ENCODE measurements at places on chromosomes 3 and 15.

- DNase-seq: no peak
Measured at GRCh38 chr15:46696281-46696680, 1021.0 kb upstream of the SEMA6D start.

- DNase-seq: peak; percentile 73
Measured at GRCh38 chr15:96345560-96346399, 15.3 kb downstream of the NR2F2 start.

DNA sequence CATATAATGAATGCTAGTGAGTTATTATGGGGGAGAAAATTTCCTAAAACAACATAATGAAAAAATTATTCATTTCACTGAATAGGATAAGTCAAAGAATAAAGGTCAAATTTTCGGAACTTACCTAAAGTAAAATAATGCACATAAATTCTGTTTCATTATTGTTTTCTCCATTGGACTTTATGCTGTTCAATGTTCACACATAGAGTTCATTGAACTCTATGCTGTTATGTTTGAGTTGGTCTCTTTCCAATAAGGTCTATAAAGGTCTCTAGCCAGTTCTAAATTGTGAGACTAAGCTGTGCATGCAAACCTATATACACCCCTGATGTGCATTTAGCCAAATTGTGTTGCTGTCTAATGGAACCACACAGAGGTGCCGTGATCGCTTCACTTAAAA lies 28.5 kb upstream of the STT3B start:
- DNase-seq: no peak

DNA sequence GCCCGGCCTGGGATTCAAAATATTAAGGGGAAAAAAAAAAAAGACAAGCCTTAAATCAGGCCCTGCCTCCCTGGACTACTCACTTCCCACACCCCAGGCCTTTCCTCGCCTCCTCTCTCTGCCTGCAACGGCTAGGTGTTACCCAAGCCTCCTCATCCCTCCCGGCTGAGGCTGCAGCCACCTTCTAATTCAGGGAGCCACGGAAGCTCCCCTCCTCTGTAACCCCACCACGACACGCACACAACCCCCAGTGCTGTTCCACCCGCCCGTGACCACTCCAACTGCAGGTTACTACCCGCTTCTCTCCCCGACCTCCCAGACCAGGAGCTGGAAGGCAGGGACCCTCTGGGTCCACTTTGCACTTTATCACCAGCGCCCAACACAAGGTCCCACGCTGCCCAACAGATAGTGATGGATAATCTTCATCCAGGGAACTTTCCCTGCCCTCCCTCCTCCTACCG lies 936 bp downstream of the KIF7 start:
- no peak for DNase-seq

DNA sequence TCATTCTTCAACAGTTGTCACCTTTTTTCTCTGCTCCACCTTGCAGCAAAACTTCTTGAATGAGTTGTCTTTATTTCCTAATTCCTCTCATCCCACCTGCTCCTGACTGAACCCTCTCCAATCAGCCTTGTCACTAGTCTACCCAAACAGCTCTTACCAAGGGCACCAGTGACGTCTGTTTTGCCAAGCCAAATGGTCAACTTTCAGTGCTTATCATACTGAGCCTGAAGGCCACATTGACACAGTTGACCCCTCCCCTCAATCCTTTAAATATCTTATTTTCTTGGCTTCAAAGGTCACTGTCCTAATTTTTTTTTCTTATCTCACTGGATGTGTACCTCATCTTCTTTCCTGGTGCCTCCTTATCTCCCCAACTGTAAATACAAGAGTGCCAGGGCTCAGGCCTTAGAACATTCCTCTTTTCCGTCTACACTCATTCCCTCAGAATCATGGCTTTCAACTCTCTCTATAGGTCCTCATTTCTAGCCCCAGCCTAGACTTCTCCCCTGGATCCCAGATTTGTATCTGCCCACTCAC lies 43.2 kb downstream of the CMTM8 start:
- no peak for DNase-seq

DNA sequence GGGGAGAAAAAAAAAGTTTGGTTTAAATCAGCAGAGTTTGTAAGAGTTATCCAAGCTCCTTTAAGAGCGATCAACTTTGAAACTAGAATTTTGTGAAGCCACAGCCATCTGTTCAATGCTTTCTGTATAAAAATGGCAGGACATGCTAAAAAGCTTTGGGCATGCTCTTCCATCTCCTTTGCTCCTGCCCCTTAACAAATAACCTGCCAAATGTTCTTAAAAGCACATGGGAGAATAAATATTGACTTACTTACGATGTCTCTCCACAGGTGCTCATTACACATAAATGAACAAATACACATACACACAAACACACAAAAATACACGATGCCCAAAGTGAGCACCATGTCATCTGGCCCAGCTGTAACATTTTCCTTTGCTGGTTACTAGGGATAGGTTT lies 211.8 kb upstream of the DPH6 start:
- DNase-seq: no peak

DNA sequence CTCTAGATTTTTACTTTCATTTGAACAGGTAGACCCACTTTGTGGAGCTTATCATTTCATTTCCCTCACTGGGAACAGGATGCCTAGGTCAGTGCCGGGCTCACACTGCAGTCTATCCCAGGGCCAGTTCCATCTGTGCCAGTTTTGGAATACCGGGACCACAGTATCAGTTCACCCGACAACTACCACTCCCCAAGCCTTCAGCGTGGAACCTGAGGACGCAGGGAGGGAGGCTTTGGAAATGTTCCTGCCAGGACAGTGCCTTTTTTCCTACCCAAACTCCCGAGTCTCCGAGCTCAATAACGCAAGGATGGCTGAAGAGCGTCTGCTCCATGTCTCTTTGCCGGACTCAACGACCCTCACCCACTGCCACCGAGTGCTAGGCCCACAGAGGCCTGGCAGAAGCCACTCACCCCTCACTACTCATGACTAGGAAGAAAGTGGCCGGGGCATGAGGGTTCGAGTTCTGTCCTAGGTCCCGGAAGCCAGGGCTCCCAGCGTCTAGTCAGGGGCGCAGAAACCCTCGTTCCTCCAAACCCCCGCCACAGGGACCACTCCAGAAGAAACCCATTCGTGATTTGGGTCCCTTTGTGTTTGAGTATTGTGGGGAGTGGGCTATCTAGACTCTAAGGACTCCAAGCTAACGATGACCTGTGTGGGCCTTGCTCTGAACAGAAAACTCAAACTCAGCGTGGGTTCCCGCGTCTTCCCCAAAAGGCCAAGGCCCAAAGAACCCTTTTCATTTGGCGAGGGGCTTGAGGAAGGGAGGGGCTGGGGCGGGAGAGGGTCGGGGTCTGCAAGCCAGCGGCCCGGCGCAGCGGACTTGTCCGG lies 11.4 kb downstream of the ZIC1 start:
- peak; percentile 45 for DNase-seq

GRCh38 chr15:70096215-70097062 lies 1.3 kb downstream of the TLE3 start:
- DNase-seq: no peak

DNA sequence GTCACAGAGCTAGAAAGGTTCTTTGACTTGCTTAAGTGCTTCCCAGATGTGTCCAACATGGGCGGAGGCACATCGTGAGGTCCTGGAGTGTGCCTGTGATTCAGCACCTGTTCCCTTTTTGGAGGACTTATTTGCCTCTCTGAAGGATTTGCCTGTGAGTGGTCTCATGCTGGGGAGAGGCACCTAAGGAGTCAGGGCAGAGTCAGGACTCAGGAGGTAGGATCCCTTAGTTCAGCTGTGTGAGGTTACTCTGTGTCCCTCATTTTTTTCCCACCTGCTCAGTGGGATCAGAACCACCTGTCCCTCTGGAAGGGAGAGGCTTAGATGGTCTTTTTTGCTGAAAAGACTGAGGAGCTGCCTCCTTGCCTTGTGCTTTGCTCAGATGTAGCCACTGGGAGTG lies 3.0 kb downstream of the ZNF589 start:
- no peak for DNase-seq

- no peak for DNase-seq
Measured at GRCh38 chr3:108744762-108745161, 12.4 kb downstream of the RETNLB start.

DNA sequence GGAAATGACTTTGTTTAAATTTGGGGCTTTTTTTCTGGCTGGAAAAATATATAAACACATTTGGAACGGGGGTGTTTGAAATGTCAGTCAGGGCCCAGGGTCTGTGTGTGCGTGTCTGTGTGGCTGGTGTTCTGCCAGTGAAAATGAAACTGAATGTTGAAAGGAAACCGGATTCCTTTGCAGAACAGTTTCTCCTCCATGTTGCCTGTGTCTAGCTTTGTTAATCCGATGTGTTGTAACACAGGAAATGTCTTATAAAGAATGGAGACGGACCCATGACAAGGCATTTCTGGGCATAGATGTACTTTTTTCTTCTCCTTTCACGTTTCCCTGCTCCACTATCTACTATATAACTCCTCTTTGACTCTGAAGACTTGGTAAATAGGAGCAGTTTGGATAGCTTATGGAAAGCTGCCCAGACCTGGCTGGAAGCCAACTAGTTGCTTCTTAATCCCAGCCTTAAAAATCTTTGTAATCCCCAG lies 2.8 kb downstream of the SQOR start:
- no peak for DNase-seq

- DNase-seq: no peak
Measured at GRCh38 chr3:179955286-179955685, 81.5 kb downstream of the PEX5L start.

DNA sequence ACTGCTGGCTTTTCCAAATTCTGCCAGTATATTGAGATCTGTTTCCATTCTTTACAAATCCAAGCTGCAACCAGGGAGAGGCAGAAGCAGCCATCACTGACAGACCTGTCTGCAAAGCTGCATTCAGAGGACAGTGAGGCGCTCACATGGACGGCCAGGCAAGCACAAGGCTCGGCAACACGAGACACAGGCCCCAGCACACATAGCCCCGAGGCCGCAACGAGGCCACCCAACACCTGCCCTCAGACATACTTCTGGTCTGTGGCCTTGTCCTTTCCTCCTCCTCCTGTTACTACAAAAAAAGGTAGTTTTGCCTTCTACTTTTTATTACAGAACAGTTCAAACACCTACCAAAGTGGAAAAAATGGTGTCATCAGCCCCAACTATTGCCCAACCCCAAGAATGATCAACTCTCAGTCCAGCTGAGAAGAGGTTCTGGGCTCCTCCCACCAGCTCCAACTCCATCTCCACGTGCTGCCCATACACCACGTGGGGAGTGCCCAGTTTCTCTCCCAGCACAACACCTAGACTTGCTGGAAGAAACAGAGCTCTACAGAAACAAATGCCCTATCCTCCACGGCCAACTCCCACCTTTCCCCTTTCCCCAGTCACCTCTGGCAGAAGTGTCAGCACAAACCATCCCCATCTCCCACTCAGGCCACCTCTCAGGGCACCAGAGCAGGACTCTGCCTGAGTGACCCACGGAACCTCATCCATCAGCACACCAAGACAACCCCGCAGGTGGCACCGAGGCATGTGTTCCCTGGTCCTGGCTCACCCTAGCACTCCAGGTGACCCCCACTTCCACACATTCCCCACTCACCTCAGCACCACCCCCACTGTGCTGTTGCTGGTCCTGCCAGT lies 7.4 kb downstream of the ZXDC start:
- DNase-seq: no peak

GRCh38 chr3:43733459-43734384 lies 43.0 kb downstream of the ABHD5 start:
- DNase-seq: no peak

DNA sequence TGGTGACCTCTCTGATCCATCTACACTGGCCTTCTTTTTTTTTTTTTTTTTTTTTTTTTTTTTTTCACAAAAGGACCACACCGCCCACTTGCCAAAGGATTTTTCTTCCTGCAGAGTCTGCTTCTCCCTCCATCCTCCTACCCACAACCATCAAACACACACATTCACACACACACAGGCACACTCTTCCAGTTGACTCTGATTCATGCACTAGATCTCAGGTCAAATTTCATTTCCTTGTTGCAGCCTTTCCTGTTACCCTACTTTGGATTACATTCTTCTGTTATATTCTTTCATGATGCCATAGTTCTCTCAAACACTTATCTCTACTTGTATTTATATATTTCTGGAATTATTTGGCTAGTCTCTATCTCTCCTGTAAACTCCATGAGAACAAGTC lies 133.9 kb downstream of the STAC start:
- DNase-seq: no peak

DNA sequence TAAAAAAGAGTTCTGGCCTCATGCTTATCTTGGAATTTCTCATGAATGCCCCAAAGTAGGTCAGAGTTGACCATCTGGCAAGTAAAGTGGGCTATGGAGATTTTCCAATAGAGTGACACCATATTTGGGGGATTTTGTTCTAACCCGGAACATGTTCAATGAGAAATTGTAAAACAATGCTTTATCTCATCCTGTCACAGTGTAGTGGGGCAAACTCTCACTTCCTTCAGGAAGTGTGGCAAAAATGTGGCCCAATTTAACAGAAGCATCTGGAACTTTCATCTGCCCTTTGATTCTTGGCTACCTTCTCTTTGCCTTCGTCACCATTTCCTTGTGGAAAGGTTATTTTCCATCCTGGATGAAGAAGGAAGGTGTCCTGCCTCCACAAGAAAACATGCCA lies 70.8 kb downstream of the ADAMTS9 start:
- no peak for DNase-seq

- DNase-seq: no peak
Measured at GRCh38 chr3:193564012-193564411, 9.3 kb upstream of the ATP13A4 start.

GRCh38 chr15:50247819-50248655 lies 17.5 kb downstream of the HDC start:
- no peak for DNase-seq

DNA sequence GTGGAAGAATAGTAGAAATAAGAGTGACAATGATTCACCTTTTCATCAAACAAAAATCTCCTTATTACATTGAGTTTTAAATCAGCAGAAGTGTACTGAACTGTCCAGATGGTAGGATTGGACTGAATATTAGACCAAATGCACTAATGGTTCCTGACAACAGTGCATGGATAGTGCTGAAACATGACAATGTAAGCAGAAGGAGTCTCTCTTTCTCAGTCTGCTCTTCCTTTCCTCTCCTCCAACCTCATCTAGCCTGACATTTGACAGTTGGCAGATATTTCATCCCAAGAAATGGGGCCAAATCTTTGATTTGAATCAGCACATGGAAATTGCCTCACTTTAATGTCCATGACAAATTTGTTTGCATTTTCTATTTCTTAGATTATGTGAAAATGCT lies 225.1 kb upstream of the PLSCR5 start:
- no peak for DNase-seq

DNA sequence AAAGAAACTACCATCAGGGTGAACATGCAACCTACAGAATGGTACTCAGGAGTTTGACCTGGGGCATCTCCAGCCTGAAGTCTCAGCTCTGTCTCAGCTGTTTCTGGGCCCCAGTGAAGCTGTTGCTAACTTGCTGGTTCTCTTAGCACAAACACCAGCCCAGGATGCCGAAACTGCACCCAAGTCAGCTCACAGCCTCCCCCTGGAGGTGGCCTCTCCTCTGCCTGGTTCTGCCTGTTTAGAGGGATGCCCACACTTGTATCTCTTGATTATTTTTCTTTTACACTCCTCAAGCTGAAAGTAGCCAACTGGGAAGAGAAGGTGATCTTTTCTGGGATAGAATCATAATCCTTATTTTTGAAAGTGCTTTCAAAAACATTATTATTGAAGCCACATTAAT lies 289.0 kb upstream of the RASGRP1 start:
- peak; percentile 50 for DNase-seq

Measured in H1 (cell line).